ENCODE measurements at places on chromosomes 3 and 15.

DNA sequence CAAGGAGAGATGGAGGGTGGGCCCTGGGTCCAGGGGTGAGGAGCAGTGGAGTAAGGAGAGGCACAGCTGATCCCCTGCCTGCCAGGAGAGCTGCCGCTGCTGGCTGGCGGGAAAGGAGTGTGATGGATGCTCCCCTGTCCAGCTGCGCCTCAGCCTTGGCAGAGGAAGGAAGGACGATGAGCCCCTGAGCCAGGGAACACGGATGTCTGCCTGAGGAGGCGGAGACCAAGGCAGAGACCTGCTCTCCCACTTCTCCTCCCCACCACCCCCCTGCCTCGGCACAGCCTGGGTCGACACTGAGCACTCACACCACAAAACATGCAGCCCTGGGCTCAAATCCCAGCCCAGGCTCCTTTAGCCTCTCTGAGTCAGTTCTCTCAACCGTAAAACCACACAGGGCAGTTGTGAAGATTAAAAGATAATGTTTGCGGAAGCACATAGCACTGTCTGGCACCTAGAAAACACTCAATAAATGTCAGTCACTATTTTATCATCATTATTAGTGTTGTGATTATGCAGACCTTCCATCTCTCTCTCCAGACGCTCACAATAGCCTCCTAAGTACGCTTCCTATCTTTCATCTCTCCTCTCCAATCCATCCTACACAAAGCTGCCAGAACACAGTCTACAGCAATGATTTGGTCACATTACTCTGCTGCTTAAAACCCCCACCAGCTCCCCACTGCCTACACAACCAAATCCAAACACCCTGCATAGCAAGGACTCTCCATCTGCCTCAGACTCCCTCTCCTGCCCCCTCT lies 52.2 kb downstream of the SEMA5B start:
- no peak for DNase-seq

DNA sequence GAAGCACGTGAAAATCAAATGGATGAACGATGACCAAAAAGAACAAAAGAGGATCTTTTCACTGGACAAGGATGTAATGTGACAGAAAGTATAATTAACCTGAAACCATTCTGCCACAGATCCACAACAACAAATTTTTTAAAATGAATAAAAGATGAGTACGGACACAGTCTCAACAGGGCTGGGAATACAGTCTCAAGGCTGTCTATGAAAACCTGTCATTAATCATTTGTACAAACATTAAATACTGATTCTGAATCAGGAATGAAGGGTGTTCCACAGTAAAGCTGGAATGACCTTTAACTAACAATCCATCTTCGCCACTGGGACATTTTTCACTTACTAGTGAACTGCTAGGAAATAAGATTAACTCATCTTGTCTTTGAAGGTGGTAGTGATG lies 506.9 kb upstream of the ADAMTS9 start:
- DNase-seq, result no peak

DNA sequence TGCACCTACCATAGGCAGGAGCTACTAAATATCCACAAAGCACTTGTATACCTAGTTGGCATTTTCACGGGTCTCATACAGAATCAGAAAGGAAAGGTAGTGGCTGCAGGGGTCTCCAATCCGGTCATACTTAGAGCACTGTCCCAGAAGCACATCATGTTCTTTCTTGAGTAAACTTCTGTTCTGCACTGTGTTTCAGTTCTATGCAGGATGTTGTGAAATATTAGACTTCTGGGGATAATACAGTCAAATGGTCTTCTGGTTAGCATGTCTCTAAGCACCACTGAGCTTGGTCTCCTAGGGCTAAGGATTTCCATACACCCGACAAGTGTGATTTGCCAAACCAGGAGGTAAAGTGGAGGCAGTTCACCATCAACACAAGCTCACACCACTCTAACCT lies 27.9 kb downstream of the MINDY4B start:
- no peak for DNase-seq

DNA sequence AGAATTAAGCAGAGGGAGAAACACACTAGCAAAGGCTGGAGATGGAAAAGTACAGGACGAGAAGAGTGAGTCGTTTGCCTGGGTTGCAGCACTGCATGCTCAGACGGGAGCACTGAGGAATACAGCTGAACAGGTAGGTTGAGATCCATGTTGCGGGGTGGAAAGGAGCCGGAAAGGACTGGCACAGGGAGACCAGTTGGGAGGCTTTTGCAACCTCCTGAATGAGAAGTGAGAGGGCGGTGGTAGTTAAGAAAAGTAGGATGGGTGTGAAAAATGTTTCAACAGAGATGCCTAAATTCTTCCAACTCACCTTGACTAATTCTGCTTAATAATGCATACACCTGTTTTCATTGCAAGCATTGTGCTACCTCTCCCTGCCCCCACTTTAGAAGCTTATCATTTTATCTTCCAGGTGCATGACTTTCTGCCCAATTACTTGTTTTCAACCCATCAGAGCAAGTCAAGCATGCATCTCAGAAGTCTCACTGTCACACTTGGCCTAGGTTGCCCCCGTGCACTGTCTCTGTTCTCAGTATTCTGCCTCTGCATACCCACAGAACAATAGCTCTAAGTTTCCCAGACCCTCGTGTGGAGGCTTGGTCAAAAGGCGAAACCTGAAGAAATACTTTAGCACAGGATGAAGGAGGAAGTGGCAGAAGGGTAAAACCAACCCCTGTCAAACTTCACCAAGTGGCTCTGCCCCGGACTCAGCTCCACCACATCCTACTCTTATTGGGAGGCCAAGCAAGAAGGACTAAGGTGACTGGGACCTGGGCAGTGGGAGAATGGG lies 199.3 kb upstream of the BCL6 start:
- DNase-seq, result no peak

DNA sequence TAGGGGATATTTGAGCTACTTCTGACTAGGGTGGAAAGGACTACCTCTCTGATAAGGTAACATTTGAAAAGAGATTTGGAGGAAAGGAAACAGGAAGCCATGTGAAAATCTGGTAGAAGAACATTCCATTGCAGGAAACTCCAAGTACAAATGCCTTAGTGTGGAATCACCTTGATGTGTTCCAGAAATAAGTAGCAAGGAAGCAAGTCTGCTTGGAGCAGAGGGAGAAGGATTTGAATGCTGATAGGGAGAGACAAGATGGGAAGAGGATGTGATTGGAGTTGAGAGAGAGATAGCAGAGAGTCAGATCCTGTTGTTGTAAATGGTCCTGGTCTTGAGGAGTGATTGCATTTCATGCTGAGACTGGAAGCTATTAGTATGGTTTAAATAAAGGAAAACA lies 335.1 kb upstream of the DCBLD2 start:
- DNase-seq, result no peak

All from stimulated activated CD4-positive, alpha-beta T cell treated with anti-CD3 and anti-CD28 coated beads, TNF-alpha, amount 100 ng/mL, for 1 hour (primary cell).